ENCODE measurements at places on chromosomes 16 and 17.

- DNase-seq: no peak
These were observed 39.4 kb upstream of the VWA3A start for GRCh38 chr16:22052980-22053379.

GRCh38 chr17:27654654-27655524 lies 23.9 kb downstream of the LGALS9 start:
- DNase-seq: peak; percentile 91

- no peak for DNase-seq
These were observed 26.1 kb downstream of the UBE2O start for GRCh38 chr17:76426853-76427252.

- DNase-seq: peak; percentile 12
These were observed 26.0 kb downstream of the NGFR start for GRCh38 chr17:49521088-49521450.

DNA sequence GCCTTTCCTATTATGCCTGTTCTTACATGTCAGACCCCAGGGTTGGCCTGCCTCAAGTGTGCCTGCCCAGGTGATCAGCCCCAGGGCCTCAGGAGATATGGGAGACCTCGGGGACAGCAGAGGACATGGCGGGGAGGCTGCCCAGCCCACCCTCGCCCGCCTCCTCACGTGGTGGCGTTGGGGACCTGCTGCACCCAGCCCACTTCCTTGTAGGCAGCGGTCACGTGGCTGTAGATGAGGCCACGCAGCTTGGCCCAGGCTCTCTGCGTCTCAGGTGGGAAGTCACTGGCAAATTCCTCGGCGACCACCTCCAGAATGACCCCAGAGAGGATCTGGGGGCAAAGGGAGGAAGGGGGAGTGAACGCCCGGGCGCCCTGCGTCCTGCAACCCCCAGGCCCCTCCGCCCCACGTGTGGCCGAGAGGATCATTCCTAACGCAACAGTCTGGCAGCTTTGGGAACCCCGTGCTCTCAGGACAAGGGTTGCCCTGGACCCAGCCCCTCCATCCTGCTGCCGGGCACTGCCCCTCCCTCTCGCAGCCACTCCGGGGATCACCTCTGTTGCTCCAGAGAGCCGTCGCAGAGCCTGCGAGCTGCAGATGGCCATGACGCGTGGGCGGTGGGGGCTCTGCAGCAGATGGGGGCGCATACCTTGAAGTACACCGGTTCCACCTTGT lies 6.6 kb downstream of the CYGB start:
- DNase-seq: no peak

DNA sequence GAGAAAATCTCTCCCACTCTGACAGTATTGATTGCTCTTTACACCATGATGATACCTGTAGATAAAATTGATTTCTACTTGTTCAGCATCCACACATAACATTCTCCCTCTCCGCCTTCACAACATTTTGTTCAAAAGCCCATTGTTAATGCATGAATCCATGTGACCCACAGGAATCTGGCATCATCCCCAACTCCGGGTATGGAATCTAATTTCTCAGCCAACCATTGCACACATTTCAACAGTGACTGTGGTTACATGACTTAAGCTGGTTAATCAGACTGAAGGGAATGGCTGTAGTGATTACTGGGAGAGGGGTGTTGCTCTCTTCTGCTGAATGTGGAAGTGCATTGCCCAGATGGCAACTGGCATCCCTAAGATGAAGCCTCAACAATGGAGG lies 161.4 kb upstream of the C16orf82 start:
- DNase-seq: no peak

DNA sequence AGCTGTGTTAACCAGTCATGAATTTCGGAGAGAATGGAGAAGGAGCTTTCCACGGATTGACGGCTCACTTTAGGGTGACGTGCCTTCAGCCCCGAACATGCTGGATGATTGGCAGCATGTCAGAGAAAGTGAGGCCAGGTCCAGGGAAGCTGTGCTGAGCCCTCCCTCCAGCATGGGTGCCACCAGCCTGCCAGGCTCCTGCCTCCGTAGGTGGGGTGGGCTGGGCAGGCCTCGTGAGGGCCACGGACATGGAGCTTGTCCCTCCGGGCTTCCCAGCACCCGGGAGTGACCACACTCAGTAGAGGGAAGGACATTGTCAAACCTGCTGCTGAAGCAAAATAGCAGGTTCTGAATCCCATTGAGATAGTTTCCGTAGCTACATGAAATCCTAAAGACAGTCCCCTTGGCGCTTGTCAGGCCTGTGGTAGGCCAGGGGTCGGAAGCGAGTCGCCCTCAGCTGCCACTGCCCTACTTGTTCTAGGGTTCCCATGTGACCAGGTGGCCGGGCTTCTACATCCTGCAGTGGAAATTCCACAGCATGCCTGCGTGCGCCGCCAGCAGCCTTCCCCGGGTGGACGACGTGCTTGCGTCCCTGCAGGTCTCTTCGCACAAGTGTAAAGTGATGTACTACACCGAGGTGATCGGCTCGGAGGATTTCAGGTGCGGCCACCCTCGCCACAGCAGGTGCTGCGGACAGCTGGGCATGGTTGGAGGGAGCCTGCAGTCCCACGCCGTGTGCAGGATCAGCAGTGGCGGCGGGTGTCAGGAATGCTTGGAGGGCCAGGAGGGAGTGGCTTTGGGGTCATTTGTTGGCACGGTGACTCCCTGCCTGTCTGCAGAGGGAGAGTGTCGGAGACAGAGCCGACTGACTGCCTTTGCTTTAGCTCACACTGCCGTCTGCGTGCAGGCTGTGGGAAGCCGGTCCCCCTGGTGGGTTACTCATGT lies 72.3 kb downstream of the SEC14L1 start:
- DNase-seq: no peak

DNA sequence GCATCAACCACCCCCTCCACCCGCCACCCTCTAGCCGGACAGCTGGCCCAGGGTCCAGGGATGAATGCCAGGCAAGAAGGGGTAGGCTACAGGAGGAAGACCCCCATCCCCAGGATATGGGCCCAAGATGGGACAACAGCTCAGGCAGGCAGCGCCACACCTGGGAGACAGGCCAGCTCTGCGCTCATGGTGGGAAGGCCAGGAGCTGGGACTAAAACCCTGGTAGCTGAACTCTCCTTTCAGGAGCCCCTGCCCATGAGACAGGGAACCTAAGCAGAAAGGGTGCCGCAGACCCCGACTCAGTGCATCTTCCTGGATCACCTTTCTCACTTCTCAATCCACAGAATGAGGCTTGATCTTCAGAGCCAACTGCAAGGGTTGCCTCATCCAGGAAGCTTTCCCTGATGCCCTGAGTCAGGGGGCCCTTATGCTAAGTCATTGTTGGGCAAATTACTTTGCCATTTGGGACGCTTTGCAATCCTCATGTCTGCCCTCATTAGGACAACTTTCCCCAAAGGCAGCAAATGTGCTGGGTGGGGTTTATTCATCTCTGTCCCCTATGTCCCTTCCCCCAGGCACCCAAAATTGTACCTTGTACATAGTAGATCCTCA lies 9.0 kb downstream of the ZDHHC1 start:
- DNase-seq: no peak

Data from spleen (tissue), 13 donors.